Activated T-cell treated with anti-CD3 and anti-CD28 coated beads, Interleukin-2, amount 50 U/mL, for 72 hours (primary cell): ENCODE measurements at places on chromosomes 4 and X.

- no peak for DNase-seq
These were observed 126.5 kb downstream of the REELD1 start for GRCh38 chr4:146340798-146341197.

DNA sequence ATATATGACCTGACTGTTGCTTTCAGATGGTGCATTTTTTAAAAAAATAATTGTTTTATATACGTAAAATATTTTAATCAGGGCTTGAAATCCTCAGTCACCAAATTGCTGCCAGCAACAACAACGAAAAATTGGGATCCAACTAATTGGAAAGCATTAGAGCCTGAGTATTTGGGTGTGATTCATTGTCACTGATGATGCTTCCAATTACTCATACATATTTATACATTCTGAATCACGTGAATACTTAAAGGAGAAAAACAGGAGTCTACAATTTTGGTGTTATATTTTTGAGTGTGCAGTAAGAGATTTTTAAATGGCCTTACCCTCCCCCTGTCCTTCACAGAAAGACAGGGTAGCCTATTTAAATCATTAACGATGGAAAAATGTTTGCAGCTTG, 765.6 kb upstream of the TENM3 start:
- DNase-seq: no peak

- no peak for DNase-seq
These were observed 27.3 kb upstream of the RAI2 start for GRCh38 chrX:17888421-17888820.

DNA sequence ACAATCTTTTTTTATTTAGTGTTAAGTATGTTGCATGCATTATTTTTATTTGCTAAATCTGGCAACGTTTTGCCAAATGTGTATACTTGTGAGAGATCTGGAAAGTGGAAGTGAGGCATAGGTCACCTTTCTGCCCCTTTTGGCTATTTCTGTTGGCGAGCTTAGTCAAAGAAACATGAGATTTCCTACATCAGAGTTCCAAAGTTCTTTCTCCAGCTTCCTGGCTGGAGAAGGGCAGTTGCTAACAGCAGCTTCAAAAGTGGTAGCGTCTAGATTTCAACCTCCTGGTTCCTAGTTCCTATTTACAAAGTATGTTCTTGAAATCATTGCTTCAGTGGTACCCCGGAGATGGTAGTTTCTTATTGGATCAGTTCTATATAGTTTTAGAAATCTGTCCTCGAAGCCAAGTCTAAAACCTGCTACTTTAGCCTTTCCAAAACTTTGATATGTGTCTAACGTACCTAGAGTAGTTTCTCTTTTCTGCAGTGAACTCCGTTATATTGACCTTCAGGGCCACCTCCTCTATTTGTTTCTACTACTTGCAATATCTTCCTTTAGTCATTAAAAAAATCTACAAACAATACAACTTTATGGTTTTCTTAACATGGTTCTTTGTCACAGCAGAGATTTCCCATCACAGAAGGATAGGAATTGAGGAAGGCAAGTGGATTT, 455.8 kb upstream of the FTHL17 start:
- DNase-seq: no peak

DNA sequence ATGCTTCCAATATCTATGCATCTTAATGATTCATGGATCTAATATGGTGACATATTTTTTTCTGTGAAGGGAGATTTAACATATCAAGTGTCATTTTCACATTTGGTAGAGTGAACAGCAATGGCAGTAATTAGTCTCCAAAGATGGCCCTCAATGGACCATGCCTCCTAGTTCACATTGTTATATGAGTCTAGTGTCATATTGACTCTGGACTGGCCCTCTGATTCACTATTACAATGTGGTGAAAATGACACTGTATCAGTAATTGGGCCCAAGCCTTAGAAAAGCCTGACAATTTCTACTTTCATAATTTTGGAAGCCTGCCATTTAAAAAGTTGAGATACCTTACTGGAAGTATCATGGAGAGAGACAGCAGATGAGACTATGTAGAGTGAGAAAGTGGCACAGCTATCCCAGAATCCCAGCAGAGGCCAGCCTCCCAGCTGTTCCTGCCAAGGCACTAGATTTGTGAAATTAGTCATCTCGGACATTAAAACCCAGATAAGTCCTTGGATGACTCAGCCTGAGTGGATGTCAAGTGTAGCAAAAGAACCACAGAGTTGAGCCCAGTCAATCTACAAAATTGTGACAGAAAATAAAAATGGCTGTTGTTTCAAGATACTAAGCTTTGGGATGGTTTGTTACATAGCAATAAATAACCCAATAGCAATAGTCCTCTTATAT, 68.4 kb downstream of the ARHGEF38 start:
- no peak for DNase-seq

DNA sequence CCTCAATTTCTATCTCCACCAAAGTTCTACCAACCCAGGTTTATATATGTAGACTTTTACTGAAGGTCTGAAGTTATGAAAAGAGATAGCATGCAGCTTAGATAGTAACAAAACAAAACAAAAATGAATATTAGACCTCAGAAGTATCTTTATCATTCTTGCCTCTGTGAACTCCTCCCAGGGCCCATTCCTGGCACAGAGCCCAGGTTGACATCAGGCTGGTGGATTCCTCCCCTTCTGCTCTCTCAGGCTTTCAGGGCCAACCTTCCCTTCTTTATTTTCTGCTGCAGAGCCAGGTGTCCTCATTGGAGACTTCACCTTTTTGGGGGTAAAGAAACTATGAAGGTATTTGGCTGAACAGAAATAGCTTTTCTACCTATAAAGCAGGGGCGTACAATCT, 112.8 kb upstream of the PITX2 start:
- no peak for DNase-seq

- DNase-seq: no peak
These were observed 875.4 kb upstream of the PRKX start for GRCh38 chrX:4588893-4589292.

- DNase-seq: no peak
These were observed 231.2 kb upstream of the F9 start for GRCh38 chrX:139299309-139299708.

DNA sequence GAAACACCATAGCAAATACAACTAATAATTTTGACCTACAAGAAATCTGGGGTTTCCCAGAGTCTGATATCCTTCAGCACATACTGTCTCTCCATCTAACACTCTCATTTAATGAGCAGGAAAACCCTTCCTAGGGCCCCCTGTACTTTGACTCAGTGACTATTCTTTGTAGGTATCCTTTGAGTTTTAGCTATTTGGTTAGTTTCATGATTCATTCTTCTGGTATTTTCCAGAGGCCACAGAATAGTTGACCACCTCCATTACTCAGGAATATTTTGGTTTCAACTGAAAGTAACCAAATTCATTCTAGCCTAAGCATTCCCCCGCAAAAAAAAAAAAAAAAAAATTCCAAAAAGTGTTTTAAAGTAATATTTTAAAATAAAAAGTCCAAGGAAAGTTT, 140.0 kb downstream of the IDS start:
- DNase-seq: no peak

DNA sequence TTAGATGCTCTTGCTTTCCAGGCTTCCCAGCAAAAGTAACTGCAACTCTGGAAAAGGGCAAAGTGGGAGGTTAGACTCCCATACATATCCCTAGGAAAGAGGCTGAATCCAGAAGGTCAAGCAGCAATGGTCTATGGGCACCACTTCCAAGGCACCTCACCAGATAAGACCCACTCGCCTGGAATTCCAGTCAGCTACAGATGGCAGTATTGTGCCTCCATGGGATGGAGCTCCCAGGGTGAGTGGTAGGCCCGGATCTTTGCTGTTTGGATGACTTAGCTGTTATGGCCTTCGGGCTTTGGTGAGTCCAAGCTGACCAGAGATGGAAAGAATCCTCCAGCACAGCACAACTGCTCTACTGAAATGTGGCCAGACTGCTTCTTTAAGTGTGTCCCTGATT, 688.0 kb downstream of the PCDH19 start:
- DNase-seq: no peak

DNA sequence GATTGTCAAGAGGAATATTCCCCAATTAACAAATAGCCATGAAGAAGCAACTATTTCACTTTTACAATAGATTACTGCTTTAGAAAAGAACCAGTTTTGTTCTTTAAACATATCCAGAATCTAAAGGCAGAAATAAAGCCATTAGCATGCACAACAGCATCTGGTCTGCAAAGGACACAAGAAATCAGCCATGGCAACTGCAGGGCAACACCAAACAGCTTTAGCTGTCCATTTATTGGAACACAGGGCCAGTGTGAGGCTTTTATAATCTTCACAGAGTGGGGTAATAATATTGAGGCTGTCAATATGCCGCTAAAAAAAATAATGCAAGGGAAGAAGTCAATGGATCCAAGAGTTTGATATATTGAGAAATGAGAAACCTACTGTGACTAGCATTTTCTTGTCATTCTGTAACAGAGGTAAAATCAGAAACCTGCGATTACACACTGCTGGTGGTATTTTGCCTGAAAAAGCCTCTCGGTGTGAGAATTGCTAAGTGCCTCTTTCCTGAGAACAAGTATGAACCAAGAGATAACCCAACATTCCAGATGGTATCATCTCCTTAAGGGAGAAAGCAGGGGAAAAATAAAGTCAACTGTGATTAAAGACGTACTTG, 2.7 kb upstream of the BANK1 start:
- no peak for DNase-seq

DNA sequence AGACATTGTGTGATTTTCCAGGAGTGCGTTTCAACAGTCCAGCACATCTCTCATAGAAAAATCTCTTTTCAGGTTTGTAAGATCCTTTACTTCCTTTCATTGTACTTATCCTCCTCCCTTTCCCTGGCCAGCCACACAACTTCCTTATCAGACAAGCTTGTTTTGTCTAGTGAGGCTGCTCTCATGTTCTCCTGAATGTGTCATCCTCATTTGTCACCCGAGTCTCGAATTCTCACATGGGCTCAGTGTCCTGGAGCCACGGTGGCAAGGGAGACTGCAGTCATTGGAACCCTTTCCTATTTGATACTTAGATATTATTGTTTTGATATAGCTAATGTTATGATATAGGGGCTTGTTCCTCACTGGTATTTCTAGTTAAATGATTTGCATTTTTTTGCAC, 16.9 kb downstream of the SYNPO2 start:
- DNase-seq: no peak

DNA sequence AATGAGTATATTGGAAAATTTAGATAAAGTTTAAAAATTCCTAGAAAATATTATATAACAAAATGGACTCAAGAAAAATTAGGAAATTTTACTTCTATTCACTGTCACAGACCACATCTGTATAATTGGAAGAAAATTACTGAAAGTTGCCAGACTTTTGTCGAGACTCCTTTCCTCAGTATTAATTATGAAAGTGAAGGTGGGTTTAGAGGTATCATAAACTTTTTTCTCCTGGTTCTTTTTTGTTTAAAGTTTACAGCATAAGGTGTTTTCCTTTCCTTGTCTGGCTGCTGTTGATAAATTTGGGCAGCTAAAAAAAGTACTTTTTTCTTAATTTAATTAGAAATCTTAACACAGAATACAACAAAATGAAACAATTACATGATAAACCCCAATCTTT, 6.7 kb upstream of the TEX13D start:
- no peak for DNase-seq

GRCh38 chrX:17397074-17397473, 22.1 kb downstream of the NHS start:
- DNase-seq: no peak

GRCh38 chr4:21775703-21776102, 172.9 kb downstream of the KCNIP4 start:
- DNase-seq: no peak

DNA sequence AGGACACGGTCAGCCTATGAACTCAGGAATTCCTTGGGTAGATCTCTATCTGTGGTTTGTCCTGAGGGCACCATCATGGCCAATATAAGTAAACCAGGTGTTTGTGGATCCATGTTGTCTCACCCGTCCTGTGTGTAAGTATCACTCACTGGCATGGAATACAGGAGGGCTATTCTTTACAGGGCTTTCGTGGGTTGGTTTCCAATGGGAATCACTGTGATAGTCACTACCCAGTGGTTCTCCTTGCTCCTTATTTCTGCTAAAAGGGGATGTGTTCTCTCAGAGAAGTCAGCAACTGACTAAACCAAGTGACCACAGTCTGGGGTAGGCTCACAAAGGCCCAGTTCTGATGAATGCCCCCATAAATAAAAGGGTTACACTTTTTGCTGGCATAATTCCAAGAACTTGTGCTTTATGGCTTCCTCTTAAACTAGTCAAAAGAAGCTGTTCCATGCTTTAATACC, 236.7 kb upstream of the JADE1 start:
- no peak for DNase-seq

DNA sequence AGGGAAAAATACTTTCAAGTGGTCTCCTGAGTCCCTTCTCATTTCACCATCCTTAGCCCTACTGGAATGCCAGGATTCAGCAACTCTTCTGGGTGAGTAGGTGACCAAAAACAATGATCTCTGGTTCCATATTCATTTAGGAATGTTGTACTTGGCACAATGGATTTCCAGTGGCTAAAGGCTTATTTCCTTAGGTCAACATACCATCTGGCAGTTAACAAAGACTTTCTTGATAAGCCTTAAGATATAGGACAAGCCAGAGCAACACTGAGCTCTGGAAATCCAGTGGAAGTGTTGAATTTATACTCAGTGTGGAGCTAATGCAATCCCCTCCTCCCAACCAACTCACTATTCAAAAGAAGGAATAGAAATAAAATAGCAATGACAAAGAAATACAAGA, 139.4 kb upstream of the EMCN start:
- DNase-seq: no peak

DNA sequence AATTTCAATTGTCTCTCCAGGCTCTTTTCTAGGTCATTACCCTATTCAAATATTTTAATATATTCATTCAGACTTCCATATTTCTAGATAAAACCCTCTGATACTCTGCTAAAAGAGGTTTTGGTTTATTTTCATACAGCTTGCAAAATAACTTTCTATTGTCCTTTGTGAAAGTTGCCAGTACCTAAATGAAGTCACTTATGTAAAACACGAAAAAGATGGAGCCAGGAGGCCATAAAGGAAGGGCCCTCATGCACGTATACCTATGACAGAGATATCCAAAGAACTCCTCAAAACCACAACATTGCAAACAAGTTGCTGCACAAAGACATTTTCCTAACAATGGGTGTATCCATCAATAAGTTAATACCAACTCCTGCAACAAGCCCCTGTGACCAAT, 25.7 kb upstream of the ELOVL6 start:
- no peak for DNase-seq

- no peak for DNase-seq
These were observed 77.5 kb downstream of the MSN start for GRCh38 chrX:65744965-65745364.

DNA sequence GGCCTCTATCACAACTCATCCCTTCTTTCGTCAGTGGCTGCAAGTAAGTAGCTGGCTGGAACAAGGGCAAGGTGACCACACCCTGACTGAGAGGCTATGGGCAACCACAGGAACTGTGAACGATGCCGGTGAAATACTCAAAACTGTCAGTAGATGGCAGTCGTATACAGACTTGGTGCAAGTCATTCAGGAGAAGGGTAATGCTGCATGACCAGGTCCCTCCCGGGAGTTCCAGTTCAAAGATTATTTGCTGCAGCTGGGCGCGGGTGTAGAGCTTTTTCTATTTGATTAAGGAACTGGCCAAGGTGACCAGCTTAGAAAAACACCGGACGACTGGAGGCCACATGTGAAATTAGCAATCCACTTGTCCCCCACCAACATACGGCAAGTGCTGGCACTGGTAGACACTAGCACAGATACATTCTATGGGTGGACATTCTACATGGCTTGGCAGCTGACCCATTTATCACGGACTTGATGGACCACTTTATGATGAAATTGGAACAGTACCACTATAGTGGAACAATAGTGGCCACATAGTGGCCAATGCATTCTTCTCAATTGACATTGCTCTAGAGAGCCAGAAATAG, 726.6 kb downstream of the TRAM1L1 start:
- peak; percentile 34 for DNase-seq
